Cerebellum (tissue), 4 donors: ENCODE measurements at places on chromosomes 2 and 18.

GRCh38 chr2:175766880-175767279, 235.2 kb downstream of the LNPK start:
- no peak for DNase-seq

GRCh38 chr2:131588152-131588873, 60.6 kb downstream of the CCDC74A start:
- no peak for DNase-seq

DNA sequence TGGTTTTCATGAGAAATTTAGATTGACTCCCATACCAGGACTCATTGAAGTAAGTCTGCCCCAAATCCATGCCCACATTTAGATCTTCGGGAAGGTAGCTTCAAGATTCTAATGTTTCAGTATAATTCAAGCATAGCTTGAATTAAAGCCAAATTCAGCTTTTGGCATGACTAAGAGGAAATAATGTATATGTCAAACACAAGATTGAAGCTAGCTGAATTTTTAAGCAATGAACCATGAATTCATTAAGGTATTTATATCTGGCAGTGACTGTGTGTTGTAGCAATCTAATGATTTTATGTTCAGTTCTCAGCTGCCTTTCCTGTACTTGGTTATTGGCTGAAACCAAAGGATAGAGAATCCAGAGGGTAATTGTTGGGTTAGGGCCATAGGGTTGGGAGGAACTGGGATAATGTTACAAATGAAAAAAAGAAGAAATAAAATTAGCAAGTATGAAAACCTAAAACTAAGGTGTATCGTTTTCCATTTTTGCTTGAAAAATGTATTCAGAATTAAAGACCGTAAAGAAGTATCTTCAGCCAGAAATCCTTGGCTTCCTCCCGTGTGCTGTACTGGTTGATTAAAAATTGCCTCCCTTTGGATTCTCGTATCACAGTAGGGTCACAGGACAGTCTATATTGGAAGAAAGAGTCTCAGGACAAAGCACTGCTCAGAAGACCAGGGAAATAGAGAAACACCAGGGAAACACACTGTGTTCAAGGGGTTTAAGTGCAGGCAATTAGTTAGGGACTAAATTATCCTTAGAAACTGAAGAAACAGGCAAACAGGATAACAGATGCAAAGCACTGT, 119.0 kb upstream of the FN1 start:
- no peak for DNase-seq

DNA sequence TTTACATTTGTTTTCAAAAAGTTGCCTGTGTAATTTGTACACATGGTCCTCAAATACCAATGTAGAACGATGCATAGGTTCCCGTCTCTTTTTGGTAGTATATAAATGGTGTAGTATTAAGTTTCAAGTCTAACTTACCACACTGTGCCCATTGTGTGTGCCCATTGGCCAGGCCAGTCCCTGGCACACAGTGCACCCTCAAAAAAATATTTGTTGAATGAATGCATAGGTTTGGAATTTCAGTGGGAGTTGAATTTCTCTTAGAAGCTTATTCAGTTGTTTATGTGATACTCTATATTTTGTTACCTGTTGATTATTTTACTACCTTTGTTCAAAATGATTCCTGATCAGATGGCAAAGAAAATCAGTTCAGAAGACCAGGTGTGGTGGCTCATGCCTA, 30.1 kb downstream of the IDH1 start:
- no peak for DNase-seq

GRCh38 chr18:56575819-56576663, 62.4 kb downstream of the TXNL1 start:
- DNase-seq, result peak; percentile 67

DNA sequence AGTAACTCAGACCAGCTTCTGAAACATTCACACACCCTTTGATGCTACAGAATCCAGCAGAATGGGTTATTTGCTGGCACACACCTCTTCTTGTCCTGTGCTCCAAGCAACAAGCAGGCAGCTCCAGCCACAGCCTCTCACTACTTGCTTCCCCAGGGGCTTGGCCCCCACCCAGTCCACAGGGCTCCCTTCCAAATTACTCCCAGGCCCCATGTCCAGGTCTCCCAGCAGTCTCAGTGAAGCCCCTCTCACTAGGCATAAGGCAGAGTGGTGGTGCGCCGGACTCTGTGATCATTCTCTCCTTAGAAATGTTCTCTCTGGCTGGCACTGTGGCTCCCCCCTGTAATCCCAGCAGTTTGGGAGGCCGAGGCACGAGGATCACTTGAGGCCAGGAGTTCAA, 25.9 kb downstream of the ITM2C start:
- no peak for DNase-seq

DNA sequence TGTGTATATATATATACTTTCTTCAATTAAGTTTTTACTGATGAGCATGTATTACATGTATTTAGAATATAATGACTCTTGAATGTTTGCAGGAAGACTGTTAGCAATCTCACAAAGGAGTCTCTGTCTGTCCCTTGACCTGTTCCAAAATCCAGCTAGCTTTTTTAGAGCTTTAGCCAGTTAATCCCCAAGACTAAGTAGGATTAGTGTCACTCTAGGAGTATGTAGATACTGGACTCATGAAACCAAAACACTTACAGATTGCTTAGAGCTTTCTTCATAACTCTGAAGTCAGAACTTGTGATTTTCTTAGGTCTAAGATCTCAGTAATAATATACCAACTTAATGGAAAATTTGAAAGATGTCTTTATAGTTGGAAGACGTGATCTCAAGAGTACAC, 2.2 kb downstream of the UBXN4 start:
- DNase-seq, result no peak

- no peak for DNase-seq
These were observed 27.0 kb downstream of the SKA1 start for GRCh38 chr18:50401888-50402287.

- DNase-seq, result no peak
These were observed 200.6 kb upstream of the RASGRP3 start for GRCh38 chr2:33275689-33276444.

DNA sequence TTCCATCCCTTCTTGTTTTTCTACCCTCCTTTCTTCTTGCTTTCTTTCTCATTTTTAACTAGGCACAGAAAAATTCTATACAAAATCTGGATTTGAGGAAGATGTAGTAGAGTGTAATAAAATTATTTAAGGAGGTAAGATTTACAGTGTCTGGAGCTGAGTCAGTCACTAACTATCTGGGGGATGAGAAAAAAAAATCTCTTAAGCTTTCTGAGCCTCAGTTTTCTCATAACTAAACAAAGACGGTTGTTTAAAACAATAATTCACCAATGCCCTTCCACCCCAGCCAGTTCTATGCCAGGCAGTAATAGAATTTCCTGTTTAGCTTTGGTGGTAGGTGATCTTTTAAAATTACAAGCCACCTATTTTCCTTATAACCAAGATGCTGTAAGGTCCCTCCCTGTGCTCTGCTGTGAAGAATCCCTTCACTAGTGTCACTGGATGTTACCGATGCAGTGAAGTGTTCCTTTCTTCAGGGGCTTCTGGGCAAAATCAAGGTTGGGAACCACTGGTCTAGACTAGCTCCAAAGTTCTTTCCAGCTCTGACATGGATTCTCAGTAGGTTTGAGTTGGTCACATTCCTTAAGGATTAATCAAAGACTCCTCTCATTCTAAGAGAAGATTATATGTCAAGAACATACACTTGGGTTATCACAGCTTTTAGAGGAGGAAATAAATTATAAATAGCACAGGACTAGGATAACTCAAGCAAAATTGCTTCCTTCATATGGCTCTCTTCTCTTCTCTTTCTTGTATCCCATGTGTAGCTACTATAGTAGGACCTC, 289.0 kb downstream of the CDH2 start:
- no peak for DNase-seq

- DNase-seq, result no peak
These were observed 292.2 kb upstream of the CCDC68 start for GRCh38 chr18:55251254-55251971.

DNA sequence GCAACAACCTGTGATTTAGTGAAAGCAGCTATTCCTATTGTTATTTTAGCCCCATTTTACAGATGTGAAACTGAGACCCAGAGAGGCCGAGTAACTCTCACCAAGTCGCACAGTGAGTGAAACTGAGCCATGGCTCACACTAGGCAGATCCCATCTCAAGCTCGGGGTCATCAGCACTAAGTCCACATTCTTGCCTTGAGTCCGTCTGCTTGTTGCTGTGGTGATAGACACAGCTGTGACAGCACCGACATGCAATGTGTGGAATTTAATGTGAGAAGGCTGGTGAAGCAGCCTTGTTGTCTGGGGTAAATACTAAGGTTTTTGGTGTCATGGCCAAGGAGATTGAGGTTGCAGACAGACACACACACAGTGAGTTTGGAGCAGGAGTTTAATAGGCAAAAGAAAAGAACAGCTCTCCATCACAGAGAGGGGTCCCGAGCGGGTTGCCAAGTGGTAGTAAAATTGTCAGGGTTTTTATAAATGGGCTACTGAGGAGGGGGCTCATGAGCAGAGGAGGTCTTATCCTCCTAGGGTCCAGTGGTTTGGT, 40.2 kb upstream of the GMCL1 start:
- no peak for DNase-seq

GRCh38 chr2:111122631-111123421, 2.1 kb downstream of the BCL2L11 start:
- peak; percentile 12 for DNase-seq

GRCh38 chr18:4264347-4264791, 190.7 kb downstream of the DLGAP1 start:
- peak; percentile 70 for DNase-seq

GRCh38 chr18:22796113-22796512, 137.0 kb upstream of the RBBP8 start:
- no peak for DNase-seq

DNA sequence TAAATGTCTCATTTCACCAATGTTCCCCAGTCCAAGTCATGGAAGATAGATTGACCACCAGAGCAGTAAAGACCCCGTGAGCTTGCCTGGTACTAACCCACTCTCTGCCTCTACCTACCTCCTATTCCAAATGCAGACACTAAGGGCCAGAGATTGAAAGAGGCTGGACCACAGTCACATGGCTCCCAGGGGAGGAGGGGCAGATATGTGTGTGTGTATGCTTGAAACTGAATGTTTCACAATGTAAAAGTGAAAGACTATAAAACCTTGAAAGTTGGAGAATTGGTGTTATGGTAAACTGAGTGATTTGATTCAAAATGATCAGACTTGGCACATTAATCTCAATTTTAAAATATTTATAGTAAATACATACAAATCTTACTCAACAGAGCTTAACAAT, 21.7 kb upstream of the KLHL29 start:
- no peak for DNase-seq

GRCh38 chr2:19360966-19361321, 2.5 kb upstream of the OSR1 start:
- no peak for DNase-seq

- DNase-seq, result no peak
These were observed 25.0 kb upstream of the CXXC1 start for GRCh38 chr18:50312296-50313030.

- DNase-seq, result peak; percentile 34
These were observed 126.6 kb downstream of the TMEM131 start for GRCh38 chr2:97868986-97869721.

DNA sequence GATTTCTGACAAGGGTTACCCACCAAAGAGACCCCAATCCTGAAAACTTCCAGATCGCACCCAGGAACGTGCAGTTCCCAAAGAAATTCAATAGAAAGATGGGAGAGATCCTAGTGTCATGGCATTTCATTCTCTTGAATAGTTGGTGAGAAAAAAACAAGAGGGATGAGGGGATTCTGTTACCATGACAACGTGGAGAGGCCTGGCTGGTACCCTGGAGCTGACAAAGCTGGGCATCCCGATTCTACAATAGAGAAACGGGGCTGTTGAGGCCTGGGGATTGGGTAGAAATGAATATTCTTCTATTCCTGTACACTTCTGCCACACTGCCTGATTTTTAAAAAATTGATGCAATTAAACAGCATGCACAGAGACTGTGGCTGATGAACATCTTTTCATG, 41.0 kb downstream of the POLE4 start:
- no peak for DNase-seq

GRCh38 chr2:212628586-212628985, 90.0 kb upstream of the ERBB4 start:
- DNase-seq, result no peak

GRCh38 chr2:128369602-128370467, 51.2 kb upstream of the HS6ST1 start:
- no peak for DNase-seq

DNA sequence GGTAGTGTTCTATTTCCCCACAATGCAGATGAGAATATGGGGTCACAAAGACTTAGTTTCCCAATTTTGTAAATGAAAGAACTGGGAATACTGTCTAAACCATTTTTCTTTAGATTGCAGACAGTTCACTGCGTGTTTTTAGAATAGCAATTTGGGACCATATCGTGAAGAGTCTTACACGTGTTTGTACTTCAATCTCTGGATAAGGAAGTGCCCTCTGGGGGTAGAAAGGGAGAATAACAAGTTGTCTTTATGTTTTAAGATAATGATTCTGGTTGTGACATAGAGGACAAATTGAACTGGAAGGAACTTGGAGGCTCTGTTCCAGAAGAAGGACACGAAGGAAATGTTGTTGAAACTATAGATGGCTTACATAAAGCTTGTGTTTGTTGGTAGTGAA, 457.7 kb downstream of the CBLN2 start:
- DNase-seq, result no peak

GRCh38 chr2:53949457-53949856, 21.3 kb downstream of the PSME4 start:
- no peak for DNase-seq

DNA sequence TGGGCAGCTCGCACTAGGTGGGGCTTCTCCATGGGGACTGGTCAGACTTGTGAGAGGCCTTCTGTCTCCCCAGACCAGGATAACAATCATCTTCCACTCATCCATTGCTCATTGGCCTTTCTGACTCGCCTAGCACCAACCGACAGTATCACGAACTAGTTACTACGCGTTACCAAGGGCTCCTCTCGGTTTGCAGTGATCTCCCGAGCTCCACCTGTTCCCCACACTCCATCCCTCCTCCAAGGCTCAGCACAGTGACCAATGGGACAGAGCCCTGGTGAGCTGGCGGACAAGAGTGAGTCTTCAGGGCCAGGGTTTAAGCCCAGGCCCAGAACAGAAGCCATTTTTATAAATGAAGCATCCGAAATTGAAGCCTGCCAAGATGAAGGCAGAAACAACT, 42.8 kb upstream of the SMAD7 start:
- DNase-seq, result no peak
